NCI-H1436 (cell line): ENCODE measurements at places on chromosomes 6 and 20.

DNA sequence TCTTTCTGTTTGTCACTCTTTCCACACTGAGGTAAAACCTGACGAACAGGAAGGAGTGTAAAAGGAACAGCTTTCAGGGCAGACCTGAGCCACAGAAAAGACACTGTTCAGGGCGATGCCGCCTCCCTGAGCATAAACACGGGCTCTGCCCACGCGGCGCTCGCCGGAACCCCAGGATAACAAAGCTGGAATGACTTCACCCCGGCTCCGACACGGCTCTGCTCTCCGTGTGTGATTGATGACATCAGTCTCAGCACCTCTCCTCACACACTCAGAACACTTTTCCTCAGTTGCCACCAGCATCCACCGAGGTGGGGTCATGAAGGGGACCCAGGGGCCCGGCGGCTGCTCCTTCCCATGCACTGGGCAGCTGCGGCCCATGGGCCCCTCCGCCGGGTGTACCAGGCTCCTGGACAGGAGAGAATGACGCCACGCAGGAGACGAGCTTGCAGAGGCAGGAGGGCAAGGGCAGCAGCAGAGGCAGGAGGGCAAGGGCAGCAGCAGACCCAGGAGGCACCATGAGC lies 43.6 kb downstream of the DLL1 start:
- DNase-seq, result no peak

DNA sequence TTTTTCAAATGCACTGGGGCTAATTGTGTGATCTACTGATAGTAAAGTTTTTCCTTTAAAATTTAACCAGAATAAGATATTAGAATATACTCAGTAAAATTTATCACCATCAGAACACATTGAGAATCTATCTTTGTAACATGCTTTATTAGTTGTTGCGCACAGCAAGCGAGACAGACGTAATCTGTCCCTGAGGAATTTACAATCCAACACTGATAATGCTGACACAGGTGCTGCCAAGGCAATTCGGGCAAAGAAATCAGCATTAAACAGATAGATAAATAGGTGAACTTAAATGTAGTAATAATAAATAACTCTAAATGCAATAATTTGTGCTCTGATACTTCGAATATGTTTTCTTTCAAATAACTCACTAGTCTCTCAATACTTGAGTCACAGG lies 607.2 kb downstream of the HTR1B start:
- no peak for DNase-seq

- no peak for DNase-seq
Measured at GRCh38 chr20:29878777-29879442, 1378.6 kb upstream of the DEFB115 start.

DNA sequence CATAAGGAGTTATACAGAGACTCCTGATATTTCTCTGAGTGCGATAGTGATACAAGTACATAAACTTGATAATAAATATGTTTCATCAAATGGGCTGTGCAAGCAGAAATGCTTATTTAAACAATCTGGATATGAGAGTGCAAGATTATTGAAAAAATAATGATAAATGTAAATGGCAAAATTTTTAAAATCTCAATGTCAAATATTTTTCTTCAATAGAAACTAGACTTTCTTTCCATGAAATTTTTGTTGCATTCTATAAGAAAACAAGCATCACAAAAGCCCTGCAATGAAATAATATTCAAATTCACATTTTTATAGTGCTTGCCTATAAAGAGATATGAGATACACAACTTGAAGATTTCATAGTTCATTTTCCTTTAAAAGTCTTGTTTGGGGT lies 2.7 kb downstream of the PACRG start:
- DNase-seq, result no peak

DNA sequence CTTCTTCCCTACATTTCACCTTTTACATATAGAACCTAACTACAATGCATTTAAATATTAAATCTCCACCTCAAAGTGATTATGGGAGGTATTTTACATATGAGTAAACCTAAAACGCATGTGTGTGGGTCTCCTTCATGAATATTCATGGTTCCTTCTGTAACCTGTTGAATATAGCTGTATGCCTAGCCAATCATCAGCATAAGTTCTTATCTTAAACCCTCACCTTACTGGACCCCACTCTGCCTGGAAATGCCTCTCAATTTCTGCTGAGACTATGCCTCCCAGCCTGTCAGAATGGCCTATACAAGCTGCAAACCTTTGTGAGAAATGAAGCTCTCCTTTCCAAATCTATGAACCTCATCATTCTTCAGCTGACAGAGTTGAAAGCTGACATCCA lies 21.3 kb downstream of the CEP85L start:
- no peak for DNase-seq

GRCh38 chr6:122996794-122997505 lies 915 bp downstream of the CLVS2 start:
- DNase-seq, result peak; percentile 20

DNA sequence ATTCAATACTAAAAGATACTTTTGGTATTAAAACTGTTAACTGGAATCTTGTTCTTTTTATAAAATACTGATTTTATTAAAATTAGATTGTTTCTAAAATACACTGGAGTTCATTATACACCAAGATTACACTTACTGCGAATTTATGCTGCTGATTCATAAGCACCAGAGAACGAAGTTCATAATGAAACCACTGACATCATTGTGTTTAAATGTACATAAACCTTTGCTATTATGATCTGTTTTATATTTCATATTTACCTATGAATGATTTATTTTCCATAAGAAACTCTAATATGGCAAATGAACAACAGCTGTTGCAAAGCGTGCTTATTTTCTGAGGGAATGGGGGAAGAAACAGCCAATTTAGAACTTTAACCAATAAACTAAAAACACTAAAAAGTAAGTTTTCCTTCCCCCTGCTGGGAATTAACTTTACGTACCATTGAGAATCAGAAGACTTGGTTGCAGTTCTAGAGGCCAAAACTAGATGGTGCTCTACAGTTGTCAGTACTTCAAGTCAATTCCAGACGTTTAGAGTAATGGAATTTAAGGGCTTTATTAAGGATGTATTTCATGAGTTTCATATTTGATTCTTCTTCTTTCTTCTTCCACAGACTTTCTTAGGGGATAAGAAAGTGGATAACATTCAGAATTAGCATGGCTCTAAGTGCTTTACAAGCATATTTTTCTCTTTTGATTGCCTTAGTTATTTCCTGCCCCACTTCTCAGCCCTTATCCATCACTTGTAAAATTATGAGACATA lies 30.8 kb upstream of the COL19A1 start:
- no peak for DNase-seq

- peak; percentile 97 for DNase-seq
Measured at GRCh38 chr20:10060226-10060625, 25.4 kb downstream of the ANKEF1 start.

GRCh38 chr6:167125855-167126349 lies 3.0 kb downstream of the CCR6 start:
- no peak for DNase-seq

- no peak for DNase-seq
Measured at GRCh38 chr6:121544691-121545090, 109.2 kb downstream of the GJA1 start.

DNA sequence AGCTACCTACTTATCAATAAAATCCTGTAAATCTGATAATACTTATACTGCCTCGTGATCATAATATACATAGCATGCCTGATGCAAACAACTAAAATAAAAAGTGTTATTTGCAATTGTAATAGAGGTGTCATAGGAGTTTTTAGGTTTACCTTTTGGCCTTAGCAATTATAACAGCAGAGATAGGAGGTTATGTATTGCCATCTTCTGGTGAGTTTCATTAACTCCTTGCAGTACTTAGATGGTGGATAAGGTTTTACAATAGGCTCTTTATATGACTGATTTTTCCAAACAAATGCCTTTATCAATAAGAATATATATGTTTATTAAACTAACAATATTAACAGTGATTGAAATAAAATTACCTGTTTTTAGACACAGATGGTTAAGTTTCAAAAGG lies 27.8 kb upstream of the MYCT1 start:
- peak; percentile 43 for DNase-seq

GRCh38 chr6:1942834-1943233 lies 302.6 kb downstream of the GMDS start:
- no peak for DNase-seq

DNA sequence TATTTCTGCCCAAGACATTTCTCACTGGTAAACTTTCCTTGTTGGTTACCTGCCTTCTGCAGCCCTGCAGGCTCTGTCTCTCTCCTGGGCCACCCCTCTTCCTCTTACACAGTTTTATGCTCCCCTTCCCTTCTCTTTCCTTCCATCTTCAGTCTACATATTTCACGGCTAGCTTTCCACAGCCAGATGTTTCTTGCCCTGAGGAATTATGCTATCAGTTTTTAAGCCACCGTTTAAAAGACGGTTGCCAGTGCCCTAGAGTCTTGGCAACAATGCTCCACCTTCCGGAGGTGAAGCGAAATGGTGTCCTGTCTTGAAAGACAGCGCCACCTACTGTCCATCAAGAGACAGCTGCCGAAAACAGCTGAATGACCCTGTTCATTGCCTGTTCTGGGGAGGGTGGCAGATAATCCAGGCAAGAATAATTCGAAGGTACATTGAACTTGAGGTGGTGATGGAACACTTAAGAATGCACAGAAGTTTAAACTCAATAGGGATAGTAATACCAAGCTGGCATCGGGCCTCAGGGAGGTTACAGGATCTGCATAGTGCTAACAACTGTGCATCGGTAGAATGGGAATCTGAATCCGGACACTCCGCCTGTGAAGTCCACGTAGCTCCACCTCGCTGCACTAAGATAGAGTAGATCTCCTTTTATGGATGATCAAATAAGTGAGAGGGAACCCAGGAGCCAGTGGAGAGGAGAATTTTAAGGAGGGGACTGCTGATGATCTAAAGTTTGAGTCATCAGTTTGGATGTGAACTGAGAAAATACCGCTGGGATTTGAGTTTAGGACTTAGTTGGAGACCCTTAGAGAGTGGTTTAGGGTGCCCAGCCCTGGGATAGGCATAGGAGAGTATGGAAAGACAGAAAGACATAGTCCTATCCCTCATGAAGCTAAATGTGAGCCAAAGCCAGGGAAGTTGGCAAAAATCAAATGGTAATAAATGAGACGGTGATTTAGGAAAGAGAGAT lies 4.8 kb upstream of the TRIM40 start:
- DNase-seq, result peak; percentile 59

DNA sequence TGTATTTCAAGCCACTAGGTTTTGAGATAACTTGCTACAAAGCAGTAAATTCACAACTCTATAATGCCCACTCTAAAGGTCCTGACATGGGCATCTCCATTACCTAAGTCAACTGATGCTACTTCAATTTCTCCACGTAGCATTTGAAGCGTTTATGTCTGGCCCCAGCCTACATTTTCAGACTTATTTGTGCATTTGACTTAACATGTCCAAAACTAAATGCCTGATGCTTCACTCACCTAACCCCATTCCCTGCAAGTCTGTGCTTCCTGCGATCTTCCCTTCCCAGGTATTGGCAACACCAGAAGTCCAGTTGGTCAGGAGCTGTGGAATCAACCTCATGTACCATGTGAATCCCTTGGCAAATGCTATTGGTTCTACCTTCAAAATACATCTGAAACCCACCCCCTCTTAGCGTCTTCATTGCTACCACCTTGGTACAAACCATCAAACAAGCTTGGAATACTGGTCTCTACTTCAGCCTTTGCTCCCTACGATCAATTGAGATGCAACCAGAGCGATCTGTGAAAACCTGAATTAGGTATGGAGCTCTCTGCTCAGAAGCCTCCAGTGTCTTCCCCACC lies 12.8 kb upstream of the ZNFX1 start:
- DNase-seq, result no peak

GRCh38 chr6:123742626-123743025 lies 61.0 kb upstream of the NKAIN2 start:
- DNase-seq, result no peak

- DNase-seq, result no peak
Measured at GRCh38 chr6:150140236-150140969, 2.4 kb upstream of the PPP1R14C start.

DNA sequence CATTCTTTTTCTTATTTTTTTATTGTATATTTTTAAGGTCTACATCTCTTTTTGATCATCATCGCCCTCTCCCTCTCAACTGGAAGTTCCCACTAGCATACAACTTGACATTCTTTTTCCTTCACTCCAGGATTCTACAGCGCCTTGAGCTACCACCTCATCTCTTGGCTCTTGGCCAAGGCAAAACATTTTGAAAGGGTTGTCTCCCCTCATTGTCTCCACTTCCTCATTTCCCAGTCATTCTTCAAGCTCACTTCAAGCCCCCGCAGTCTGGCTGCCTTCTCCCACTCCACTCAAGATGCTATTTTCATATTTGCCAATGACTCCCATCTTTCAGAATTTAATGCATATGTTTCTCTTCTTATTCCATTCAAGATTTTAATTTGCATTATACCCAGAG lies 63.0 kb downstream of the OPN5 start:
- no peak for DNase-seq

DNA sequence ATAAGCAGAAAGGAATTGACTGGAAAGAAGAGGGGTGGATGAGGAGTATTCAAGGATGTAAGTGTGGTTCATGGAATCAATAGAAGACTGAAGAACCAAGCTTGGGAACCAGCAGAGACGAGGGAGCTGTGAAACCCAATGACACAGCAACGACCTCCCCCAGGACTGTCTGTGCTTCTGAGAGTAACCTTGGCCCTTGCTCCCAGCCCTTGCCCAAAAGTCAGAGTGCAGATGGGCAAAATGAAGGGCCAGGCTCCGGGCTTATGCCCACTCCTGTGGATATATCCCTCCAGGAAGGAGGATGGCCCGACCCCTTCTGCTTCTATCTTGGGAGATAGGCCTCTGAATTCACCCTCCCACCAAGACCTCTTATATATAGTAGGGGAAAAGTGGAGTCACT lies 24.9 kb downstream of the FAM50B start:
- DNase-seq, result no peak

GRCh38 chr6:158142789-158143188 lies 25.3 kb downstream of the SERAC1 start:
- no peak for DNase-seq

- no peak for DNase-seq
Measured at GRCh38 chr6:168136622-168137021, 57.6 kb upstream of the FRMD1 start.

DNA sequence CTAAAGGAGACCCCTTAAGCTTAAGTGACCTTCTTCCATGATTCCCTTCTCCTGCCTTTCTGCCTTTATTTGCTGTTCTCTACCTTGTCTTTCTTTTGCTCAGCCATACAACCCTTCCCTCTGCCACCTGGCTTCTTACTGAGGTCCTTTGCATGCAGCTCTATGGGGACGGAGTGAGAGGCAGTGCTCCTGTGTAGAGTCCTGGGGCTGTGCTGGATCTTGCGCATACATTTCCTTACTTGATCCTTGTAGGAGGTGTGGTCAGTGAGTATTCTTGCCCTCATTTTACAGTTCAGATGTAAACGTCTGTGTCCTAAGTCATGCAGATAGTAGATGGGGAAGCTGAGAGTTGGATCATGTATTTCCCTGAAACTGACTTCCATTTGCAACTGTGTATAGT lies 5.7 kb downstream of the SASH1 start:
- DNase-seq, result no peak

DNA sequence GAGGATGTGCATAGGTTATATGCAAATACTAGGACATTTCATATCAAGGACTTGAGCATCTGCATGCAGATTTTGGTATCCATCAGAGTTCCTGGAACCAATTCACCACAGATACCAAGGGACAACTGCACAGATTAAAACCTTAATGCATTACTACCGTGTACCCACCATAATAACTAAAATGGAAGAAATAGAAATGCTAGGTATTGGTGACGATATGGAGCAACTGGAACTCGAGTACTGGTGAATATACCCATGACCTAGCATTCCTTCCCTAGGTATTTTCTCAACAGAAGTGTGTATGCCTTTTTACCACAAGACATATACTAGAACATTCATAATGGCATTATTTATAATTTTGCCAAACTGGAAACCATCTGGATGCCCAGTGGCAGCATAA lies 18.5 kb downstream of the KCNS1 start:
- DNase-seq, result no peak
